ENCODE measurements at places on chromosomes 13 and 19.

DNA sequence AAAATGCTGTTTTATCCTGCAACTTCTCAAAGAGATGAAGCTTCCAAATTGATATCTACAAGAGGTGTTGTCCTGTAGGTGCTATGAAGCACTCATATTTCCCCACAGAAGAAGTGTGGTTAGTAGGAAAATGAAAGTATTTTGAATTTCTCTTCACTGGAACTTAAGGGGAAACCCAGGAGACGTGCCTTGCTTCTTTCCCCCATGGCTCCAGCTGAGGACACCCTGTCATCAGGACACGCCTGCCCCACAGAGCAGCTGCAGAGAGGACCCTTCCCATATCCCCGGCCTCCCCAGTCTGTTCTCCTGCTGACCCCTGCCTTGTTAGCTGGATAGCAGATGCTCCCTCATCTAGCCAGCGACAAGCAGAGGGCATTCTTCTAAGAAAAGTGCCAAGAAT, 371.3 kb downstream of the COG6 start:
- no peak for DNase-seq

DNA sequence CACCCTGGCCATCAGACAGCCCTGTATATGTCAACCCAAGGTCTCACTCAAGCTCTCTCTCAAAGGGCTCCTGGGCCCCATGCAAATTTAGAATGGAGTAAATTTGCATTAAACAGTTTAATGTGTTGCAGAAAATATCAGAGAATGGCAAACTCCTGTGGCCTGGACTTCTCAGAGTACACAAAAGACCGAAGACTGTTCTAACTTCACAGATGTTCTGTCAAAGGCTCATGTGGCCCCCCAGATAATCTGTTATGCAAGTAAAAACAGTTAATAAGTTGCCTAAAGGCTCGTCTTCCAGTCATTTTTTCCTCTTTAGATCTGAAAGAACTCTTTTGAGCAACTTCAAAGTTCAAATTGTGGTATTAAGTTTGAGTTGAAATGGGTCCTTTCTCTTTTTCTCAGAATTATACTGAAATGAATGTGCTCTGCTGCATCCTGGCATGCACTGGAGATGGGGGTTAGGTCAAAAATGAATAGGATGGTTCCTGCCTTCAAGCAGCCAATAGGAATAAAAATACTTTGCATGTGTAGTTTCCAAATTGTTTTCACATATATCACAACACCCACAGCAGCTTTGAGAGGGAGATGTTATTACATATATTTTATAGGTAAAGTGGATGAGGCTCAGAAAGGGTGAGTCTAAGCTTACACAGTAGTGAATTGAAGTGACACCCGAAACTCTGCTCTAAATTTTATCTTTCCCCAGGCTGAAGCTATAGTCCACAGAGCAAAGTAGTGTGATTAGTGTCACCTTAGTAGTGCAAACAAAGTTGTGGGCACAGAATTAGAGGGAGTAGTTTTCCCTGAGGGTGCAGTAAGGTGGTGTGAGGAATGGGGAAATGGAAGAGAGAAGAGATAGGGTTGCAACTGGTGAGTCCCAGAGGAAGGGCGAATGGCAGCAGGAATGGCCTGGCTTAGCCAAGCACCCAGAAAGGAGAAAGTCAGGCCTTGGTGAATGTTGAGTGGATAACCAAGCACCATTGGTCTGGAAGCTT, 205.0 kb upstream of the RFC3 start:
- DNase-seq: no peak

GRCh38 chr13:73133531-73133930, 74.7 kb downstream of the KLF5 start:
- no peak for DNase-seq

- DNase-seq: no peak
These were observed 16.8 kb downstream of the POLR1D start for GRCh38 chr13:27638521-27638920.

All from SK-N-MC (cell line).